Renal cortex interstitium (tissue), 15 donors: ENCODE measurements at places on chromosomes 16 and 17. TPM values are rescaled to one million over a fixed set of nuclear protein-coding genes. Genes with fewer than 3 reads are reported as not detected.

The PRR15L gene
- 18.0 TPM for polyA plus RNA-seq

The NLK gene
- 45.6 TPM for polyA plus RNA-seq

The KRTAP17-1 gene
- polyA plus RNA-seq, result not detected

The GDPD3 gene
- polyA plus RNA-seq, result 14.0 TPM

The CDH8 gene
- polyA plus RNA-seq, result 6.2 TPM

The HAP1 gene
- polyA plus RNA-seq, result 0.90 TPM

The DNASE1L2 gene
- 1.4 TPM for polyA plus RNA-seq

The TBC1D3K gene
- not detected for polyA plus RNA-seq

The KRT12 gene
- polyA plus RNA-seq, result not detected

The RHBDF1 gene
- 22.0 TPM for polyA plus RNA-seq

The UBALD1 gene
- polyA plus RNA-seq, result 23.5 TPM

The TPSG1 gene
- polyA plus RNA-seq, result 1.1 TPM

The DRC3 gene
- polyA plus RNA-seq, result 14.7 TPM

The ANKFN1 gene
- 0.70 TPM for polyA plus RNA-seq
